Hindlimb muscle (tissue), 1 donor: ENCODE measurements at places on chromosomes 2 and 18. TPM values are rescaled to one million over a fixed set of nuclear protein-coding genes. Genes with fewer than 3 reads are reported as not detected.

GRCh38 chr2:16824472-16824871 lies 158.8 kb upstream of the CYRIA start:
- DNase-seq: no peak

DNA sequence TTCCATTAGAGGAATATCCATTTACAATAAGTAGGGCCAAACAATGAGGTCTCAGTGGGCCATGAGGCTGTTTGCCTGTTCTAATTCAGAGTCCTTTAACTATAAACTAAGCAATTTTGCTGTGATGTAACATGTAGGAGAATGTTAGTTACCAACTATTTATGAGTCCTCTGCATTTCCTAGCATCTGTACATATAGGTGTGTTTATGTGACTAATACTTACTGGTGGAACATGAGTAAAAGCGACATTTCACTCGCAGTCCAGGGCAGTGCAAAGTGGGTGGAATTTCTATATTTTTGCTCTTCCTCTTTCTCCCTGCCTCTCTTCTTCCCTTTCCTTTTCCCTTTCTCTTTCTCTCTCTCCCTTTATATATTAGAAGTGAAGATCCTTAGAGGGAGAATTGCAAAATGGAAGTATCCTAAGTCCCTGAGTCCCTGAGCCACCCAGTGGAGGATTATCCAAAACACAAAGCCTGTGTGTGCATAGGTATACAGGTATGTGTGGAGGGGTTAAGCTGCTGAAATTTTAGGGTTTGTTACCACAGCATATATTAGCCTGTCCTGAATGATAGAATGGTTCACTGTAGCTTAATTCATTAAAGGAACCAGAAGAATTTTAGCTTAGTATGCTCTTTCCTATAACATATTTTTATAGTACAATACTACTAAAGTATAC lies 487.0 kb upstream of the FANCL start:
- no peak for DNase-seq

GRCh38 chr2:6506361-6506794 lies 359.3 kb downstream of the CMPK2 start:
- DNase-seq: no peak

- no peak for DNase-seq
These were observed 16.9 kb downstream of the ZNF236 start for GRCh38 chr18:76839086-76839794.

DNA sequence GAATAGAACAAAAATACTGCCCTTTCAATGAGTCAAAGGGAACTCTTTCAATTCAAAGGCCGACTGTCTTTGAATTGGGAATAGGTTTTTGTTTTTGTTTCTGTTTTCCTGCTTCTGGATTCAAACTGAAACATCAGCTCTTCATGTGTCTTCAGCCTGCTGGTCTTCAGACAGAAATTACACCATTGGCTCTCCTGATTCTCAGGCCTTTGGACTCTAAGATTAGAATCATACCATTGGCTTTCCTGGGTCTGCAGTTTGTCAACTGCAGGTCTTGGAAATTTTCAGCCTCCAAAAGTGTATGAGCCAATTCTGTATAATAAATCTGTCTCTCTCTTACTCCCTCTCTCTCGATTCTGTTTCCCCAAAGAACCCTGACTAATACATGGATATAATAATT lies 31.1 kb downstream of the CTLA4 start:
- no peak for DNase-seq

GRCh38 chr18:36685580-36685979 lies 143.2 kb downstream of the TPGS2 start:
- no peak for DNase-seq

- no peak for DNase-seq
These were observed 63.0 kb upstream of the GLI2 start for GRCh38 chr2:120672526-120673204.

- no peak for DNase-seq
These were observed 551.7 kb downstream of the SATB2 start for GRCh38 chr2:198905881-198906612.

- no peak for DNase-seq
These were observed 800.1 kb downstream of the SATB2 start for GRCh38 chr2:198657512-198658121.

DNA sequence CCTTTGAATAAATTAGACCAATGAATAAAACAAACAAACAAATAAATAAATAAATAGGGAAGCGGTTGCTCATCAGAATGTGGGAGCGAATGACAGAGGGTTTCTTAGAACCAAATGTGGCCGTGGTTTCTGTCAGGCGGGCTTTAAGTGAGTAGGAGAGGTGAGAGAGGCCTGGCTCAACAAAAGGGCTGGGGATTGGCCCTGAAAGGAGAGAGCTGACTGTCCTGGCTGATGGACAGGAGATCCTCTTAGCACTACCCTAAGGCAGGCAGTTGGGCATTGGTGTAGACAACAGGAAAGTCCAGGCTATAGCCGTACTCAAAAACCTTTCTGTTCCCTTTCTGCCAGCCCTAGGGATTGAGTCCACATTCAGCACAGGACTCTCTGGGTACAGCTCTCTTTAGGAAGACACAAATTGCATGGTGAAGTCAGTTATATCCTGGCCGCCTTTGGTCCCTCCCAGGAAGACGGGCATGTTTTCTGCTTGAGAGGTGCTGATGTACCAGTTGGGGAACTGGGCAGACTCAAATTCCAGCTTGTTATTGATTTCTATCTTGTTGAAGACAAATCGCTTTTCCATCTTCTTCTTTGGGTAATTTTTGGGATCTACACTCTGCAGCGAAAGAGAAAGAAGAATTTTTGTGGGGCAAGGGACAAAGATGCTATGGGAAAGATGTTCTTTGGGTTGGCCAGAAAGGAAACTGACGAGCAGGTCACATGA lies 6.5 kb downstream of the IL1B start:
- DNase-seq: no peak

- DNase-seq: no peak
These were observed 237.6 kb upstream of the APCDD1 start for GRCh38 chr18:10216791-10217190.

GRCh38 chr2:162573288-162573687 lies 229.4 kb downstream of the GCA start:
- no peak for DNase-seq

DNA sequence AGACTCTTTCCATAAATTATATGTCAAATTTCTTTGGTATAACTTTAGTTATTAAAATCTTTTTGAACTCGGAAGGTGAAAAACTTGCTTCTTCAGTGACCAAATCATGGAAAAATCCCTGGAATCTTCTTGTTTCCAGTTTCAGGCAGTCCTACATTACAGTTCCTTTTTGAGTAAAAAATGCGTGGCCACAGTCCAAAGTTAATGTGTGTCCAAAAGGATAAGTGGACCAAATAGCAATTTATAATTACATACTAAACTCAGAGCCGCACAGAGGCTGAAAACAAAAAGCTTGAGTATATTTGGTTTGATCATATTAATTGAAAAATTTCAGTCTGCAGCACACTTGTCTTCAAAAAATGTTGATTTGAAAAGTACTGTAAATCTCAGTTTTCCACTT lies 28.4 kb upstream of the DYNC2LI1 start:
- peak; percentile 54 for DNase-seq

GRCh38 chr2:10278029-10278762 lies 24.5 kb upstream of the HPCAL1 start:
- DNase-seq: no peak

- no peak for DNase-seq
These were observed 292.5 kb upstream of the TRIB2 start for GRCh38 chr2:12424219-12424618.

DNA sequence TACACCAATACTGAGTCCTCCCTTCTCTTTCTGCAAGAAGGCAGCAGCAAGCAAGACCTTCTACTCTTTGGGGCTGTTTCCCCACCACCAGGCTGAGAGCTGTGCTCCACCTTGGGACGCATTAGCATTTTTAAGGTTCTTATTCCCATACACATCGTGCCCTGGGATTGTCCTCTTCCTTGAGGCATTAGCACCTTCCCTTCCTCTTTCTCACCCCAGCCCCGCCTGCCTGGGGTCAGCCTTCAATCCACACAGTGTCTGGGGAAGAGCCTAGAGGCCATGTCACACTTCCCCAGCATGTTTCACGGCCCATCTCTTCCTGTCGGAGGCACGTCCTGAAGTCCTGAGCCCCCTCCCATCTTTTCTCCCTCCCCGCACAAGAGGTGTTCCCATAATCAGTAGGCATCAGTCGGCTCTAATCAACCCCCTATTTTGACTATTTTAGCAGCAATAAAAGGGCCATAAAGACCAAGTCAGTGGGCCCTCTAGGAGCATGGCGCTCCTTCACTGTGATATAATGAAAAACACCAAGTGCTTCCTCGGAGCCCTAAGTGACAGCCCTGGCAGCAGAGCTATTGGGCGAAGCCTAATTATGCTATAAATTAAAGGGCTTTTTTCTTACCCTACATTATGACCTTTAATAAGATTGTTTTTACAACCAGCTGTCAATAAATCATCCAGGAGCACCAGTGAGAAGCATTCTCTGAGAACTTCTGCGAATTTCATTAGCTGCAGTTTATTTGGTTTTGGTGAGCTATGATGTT lies 55.0 kb upstream of the PKDCC start:
- DNase-seq: no peak

DNA sequence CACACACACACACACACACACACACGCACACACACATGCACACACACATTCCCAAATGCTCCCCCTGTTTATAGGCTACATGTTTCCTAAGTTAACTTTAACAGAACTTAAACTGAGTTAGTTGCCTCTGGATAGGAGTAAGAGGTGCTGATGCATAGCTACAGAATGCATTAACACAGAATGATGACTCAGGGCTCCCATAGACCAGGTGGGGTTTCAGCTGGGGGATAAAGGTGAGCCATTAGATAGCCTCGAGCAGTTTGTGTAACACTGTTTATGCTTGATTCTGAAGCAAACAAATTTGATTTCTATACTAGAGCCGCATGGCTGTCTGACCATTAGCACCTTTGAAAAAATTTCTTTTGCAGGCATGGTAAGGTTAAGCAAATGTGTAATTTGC lies 741.0 kb downstream of the PLCL1 start:
- DNase-seq: no peak

Gene GAL3ST2
- not detected for polyA plus RNA-seq

Gene CXCR4
- polyA plus RNA-seq: 30.0 TPM

Gene UGT1A8
- polyA plus RNA-seq: not detected

Gene VWC2L
- not detected for polyA plus RNA-seq

Gene REEP1
- polyA plus RNA-seq: 88.7 TPM

Gene C2orf80
- polyA plus RNA-seq: not detected

Gene KIF3C
- polyA plus RNA-seq: 9.5 TPM

Gene CYP27A1
- 25.4 TPM for polyA plus RNA-seq

Gene AGXT
- polyA plus RNA-seq: not detected
